ENCODE measurements at places on chromosomes 5 and 9.

DNA sequence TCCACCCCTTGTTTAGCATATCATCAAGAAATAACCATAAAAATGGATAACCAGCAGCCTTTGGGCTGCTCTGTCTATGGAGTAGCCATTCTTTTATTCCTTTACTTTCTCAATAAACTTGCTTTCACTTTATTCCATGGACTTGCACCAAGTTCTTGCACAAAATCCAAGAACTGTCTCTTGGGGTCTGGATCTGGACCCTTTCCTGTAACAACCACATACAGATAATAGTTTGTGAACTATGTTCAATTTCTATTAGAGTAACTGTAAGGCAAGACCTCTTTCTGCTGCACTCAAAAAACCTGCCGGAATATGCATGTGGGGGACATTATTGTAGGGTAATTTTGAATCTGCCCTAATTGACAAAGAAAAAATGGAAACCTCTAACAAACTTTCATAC is 66.9 kb upstream of the TMEM215 start:
- DNase-seq, result no peak

- DNase-seq, result peak; percentile 9
Measured at GRCh38 chr9:114007991-114008666, 70.0 kb downstream of the AMBP start.

DNA sequence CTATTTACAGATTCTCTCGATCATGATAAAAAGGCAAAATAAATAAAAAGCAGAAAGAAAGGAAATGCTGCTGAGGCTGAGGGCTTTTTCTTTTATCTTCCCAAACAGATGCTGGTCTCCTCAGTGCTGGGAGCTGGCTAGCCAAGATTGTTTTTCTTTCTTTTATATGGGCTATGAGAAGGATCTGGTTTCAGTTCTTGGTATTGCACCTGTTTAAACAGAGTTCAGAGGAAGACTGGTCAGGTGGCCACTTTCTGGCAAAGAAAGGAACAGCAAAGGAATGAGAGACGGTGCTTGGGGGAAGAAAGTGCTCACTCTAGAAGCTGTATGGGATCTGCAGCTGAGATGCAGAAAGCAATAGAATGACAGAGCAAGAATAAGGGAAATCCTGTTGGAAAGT is 88.9 kb downstream of the SLF1 start:
- no peak for DNase-seq

DNA sequence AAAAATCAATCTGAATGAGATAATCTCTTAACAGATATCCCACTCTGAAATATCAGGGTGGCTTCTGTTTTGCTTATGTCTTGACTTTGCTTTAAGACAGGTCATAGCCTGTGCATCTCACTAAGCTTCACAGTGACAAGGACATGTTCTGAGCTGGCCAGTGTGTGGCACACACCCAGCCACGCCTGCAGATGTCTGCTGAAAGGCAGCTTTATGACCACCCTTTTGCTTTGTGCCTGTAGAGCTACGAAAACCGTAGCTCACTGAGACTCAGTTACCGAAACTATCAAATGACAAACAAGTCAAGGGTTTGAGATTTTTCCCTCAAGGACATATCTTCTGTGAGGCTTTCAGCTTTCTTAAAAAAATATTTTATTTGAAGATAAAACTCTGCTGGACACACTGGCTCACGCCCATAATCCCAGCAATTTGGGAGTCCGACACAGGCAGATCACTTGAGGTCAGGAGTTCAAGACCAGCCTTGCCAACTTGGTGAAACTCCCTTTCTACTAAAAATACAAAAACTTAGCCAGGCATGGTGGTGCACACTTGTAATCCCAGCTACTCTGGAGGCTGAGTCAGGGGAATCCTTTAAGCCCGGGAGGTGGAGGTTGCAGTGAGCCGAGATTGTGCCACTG is 233.2 kb downstream of the SPATA31A1 start:
- no peak for DNase-seq

GRCh38 chr9:124214116-124214515 is 43.6 kb upstream of the NEK6 start:
- no peak for DNase-seq

GRCh38 chr5:179793468-179794139 is at the start of gene LTC4S:
TSS of gene LTC4S (plus strand) at chr5:179793986. CDS start at chr5:179794081, 95 bp downstream.
- DNase-seq, result no peak

DNA sequence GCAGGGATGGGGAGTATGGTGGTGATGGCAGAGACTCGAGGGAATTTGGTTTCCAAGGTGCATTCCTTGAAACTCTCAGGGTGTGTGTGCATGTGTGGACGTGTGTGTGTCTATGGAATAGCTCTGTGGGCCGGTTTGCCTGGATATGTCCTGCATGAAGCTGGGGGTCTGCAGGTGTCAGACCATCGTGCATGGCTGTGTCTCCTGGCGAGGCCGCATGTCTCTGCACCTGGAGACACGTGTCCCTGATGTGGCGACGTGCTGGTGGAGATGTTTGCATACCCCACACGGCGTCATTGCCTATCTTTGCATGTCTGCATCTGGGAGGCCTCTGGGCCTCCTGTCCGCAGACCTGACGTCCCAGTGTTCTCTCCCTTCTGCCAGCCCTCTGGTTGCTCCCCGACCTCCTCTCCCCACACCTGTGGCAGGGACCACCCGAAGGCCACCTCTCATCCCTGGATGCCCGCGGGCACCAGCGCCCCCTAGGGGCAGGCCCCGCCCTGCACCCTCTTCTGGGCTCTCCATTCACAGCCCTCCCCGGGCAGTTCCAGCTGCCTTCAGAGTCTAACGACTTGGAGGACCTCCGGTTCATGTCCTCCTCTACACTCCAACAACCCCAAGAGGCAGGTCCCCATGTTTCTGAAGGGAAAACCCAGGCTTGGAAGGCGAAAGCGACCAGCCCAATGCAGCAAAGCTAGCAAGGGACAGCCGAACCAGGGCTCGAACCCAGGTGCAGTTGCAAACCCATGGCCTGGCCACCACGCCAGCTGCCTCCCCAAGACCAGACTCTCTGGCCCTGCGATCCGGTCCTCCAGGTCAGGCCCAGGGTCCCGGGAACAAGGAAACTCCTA is 88.6 kb downstream of the LMX1B start:
- DNase-seq, result peak; percentile 84

- DNase-seq, result no peak
Measured at GRCh38 chr5:66440202-66440680, 156.0 kb upstream of the MAST4 start.

DNA sequence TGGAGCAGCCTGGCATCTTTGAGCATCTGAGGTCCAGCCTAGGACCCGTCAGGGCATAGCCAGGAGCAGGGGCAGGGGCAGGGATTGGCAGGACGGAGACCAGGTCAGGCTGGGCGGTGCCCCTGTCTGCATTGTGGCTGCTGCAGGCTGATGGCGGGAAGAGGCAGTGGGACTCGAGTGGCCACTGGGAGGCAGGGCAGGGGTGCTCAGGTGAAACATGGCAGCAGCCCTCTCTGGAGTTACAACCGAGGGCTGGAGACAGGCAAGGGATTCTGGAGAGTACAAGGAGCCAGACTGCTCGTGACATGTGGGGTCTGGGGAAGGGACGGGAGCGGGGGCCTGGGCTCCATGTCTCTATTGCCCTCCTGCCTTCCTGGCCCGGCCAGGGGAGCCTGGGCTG is 97.4 kb upstream of the RAPGEF1 start:
- peak; percentile 46 for DNase-seq

DNA sequence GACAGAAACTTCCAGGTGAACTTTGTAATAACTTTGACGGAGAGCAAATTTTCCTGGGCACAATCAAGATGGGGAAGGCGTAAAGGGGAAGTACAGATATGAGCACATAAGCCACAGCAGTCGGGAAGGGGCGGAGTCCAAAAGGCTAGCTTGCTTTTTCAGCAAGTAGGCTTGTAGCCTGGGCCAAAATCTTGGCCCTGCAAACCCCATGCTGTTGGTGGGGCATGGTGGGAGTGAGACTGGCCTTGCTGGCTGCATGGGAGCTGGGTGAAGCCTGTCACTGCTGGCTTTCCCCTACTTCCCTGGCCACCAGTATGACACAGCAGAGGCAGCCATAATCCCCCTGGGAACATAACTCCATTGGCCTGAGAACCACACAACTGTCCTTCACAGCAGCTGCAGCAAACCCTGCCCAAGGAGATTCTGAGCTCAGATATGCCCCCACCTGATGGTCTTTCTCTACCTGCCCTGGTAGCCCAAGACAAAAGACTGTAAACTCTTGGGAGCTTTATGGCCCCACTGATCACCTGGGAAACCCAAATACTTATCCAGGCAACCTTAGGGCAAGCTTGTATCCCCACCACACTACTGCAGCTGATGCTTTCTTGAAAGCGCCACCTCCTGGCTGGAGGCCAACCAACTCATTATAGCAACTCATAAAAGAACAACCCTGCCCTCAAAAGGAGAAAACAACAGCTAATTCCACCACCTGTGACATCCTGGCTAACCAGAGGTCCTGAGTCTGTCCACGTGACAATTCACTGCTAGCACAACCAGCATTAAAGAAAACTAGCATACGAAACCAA is 24.0 kb downstream of the DCTN4 start:
- peak; percentile 21 for DNase-seq

GRCh38 chr5:116068028-116068632 is 16.7 kb upstream of the COMMD10 start:
- no peak for DNase-seq

DNA sequence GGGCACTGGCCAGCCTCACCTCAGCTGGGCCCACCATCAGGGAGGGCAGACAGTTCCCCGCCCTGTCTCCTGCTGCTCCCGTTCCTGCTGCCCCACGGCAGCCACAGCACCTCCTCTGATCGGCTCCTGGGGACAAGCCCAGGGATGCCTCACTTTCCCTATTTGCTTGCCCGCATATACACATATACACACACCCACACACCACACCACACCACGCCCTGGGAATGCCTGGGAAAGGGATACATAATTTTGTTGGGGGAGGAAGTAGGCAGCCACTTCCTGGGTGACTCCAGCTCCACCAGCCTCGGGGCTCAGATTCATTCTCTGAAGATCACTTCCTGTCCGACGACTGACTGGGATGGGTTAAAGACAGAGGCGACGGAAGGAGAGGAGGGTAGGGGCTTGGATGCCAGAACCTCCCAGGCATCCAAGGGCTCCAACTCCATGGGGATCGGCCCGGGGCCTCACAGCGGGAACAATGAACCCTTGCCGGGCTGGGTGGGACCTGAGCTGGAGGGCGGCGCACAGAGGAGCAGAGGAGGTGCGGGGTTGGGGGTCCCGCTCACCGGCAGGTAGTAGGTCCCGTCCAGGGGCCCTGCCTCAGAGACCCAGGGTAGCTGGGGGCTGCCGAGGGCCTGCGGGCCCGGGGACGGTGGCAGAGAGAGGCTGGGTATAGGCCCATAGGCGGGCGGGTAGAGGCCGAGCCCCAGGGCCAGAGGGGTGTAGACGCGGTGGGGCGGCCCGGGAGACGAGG is 2.0 kb upstream of the MZB1 start:
- DNase-seq, result no peak

DNA sequence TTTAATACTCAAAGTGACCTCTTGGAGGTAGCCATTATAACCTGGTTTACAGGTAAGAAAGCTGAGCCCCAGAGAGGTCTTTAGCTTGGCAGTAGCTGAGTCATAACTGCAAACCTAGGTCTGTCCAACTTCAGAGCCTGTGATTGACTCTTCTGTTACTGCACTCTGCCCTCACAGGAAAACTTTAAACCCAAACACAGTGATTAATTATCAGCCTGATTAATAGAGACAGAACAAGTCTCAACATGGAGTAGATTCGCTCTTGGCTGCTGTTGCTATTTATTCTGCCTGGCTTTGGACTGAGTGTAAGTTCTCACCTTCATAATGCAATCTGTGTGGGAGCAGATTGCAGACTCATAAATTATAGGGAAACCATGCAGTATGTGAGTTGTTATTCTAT is 27.4 kb upstream of the TXN start:
- no peak for DNase-seq

- DNase-seq, result no peak
Measured at GRCh38 chr9:6973762-6974161, 216.0 kb downstream of the KDM4C start.

DNA sequence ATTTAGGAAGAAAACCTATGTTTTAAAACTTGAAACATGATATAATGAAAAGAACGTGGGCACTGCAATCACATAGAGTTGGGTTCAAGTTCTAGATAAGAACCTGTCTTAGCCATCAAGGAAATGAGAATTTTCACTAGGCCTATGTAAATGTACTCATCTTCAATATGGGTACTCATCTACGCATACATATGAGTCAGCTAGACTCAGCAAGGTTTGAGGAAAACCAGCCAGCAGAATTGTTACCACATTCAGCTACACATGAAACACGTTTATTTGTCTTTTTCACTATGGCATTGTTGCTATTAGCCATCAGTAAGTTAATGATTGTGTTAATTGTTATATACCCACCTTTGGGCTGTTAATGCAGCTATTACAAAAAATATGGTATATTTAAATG is 146.3 kb downstream of the CHSY3 start:
- DNase-seq, result no peak

DNA sequence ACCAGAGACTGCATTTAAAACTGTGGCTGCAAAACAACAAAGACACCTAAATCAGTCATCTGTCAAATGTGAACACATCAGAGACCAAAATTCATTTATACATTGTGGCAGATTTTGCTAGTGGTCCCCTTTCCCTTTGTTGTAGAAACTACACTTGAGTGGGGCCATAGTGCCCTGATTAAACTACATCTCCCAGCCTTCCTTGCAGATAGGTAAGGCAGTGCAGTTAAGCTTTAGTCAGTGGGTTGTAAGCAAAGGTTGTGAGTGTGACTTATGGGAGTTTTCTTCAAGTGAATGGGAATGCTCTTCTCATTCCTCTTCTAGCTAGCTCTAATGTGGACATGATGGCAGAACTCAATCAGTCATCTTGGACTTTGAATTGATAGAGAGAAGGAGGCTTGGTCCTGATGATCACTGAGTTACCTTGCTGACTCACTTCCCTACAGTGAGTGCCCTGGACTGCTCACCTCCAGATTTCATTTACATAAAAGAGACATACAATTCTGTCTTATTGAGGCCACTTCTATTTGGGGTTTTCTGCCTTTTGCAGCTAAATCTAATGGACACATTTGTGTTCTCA is 35.2 kb upstream of the SPARC start:
- no peak for DNase-seq

GRCh38 chr5:73197637-73198257 is 24.8 kb downstream of the TMEM174 start:
- no peak for DNase-seq

GRCh38 chr9:109745335-109746283 is 34.4 kb upstream of the PALM2AKAP2 start:
- peak; percentile 11 for DNase-seq
